Testis (tissue), 5 donors: ENCODE measurements at places on chromosomes 1 and 21. TPM values are rescaled to one million over a fixed set of nuclear protein-coding genes. Genes with fewer than 3 reads are reported as not detected.
A peak's percentile ranks its signal among the peaks of the same experiment; 100 is the strongest.

DNA sequence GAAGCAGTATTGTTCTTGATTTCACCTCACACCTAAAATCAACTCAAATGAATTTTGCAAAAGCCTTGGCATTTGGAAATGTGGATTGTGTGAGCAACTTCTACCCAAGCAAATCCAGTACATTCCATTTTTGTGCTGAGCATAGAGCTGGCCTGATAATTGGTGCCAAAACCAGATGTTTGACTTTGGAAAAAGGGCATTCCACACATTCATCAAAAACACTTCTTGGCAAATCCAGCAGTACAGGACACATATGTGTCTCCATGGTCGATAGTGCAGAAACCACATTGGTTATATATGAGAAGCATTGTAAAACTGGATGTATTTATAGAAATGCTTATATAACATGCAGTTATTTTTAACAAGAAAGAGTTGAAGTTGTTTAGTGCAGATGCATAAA lies 210.4 kb downstream of the KCNK2 start:
- no peak overlapping the region for H3K4me3 ChIP-seq
- no peak overlapping the region for H3K27ac ChIP-seq
- no peak for DNase-seq
- H3K36me3 ChIP-seq = no peaks in the 10 kb centered on the region

MFSD2A gene
- 201 TPM for total RNA-seq

DNA sequence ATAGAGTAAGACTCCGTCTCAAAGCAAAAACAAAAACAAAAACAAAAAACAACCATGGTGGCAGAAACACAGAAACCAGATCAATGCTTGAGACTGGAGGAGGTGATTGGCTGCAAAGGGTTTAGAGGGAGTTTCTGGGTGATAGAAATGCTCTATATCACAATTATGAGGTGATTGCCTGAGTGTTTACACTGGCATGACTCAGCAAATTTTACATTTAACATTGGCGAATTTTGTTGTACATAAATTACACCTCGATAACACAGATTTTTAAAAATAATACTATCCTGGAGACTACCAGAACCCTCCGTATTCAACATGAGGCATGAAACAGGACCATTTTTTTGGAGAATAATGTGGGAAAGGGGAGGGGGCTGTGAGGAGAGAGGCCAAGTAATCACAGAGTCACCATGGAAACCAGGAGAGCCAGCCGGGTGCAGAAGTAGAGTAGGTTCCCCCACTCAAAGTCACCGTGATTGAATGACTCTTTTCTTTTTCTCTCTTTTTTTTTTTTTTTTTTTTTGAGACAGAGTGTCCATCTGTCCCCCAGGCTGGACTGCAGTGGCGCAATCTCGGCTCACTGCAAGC lies 24.3 kb downstream of the HEYL start:
- no peaks in the 10 kb centered on the region for H3K36me3 ChIP-seq
- no peaks in the 10 kb centered on the region for H3K4me1 ChIP-seq
- no peaks in the 10 kb centered on the region for H3K27me3 ChIP-seq
- no peak for DNase-seq

DNA sequence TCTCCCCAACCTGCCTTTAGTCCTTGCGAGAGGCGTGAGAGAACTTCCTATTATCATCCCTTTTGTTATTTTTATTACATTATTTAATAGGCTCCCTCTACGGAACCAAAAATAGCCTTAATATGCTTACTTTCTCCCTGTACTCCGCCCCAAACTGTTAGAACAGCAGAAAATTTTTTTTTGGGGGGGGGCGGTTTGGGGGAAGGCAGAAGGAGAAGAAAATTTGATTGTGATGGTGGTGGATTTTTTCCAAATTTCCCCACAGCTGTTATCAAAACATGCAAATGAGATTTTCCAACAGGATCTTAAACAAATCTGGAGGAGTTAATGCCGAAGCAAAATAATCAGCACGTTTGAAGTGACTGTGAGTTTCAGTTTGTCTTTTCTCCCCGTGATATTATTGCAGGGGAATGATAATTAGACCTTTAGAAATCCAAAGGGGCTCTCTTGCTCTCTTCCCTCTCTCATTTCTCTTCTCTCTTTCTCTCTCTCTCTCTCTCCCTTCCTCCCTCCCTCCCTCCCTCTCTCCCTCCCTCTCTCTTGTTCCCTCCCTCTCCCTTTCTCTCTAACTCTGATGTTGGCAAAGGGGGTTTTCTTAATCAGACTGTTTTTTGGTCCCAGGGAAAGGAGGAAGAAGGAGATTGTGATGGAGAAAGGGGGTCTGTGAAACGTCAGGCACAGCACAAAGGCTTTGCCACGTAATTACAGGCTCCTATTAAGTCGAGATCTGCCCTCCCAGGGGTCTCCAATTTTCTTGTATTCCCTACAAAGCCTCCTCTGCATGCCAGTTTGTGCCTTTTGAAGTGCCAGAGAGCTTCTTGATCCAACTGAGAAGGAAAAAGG lies 1.1 kb upstream of the PRRX1 start:
- no peaks in the 10 kb centered on the region for H3K36me3 ChIP-seq
- H3K4me3 ChIP-seq = peak overlapping the region; percentile 86
- no peaks in the 10 kb centered on the region for H3K27me3 ChIP-seq
- peaks cover 15% of the 10 kb centered on the region for H3K4me1 ChIP-seq
- DNase-seq = no peak

DNA sequence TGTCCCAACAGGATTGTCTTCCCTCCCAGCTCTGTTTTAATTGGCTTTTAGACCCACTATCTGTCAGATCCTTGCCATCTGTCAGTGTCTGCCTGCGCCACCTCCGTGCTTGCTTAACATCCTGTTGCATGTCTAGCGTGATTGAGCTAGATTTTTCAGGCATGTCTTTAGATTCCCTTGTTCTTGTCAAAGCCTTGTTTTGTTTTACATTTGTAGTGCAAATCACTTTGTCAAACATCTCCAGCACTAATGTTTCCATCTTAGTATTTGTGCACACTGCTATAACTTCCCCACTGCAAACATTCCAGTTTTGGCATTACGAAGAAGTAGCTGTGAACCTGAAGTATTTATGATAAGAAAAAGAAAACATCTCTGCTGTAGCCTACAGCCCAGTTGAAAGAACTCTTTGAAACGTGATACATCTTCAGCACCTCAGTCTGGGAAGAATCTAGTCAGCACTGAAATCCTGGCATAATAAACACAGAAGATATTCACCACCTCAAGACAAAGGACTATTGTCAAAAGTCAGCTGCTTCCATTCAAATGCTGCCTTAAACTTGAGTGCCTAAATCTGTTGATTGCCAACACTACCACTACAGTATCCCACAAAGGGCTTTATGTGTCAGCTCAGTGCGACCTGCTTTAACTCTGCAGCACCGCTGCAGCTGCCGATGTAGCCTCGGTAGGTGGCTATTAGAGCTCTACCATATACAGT lies 105.0 kb downstream of the FNBP1L start:
- DNase-seq = peak; percentile 55
- H3K4me1 ChIP-seq = peaks cover 15% of the 10 kb centered on the region
- no peaks in the 10 kb centered on the region for H3K27me3 ChIP-seq
- peak overlapping the region; percentile 58 for H3K27ac ChIP-seq
- no peaks in the 10 kb centered on the region for H3K36me3 ChIP-seq
- no peak overlapping the region for H3K4me3 ChIP-seq

CHIA gene
- not detected for total RNA-seq

ZMYM1 gene
- total RNA-seq = 20.7 TPM

- no peak overlapping the region for H3K27ac ChIP-seq
- DNase-seq = no peak
- H3K4me1 ChIP-seq = peaks cover 9% of the 10 kb centered on the region
- no peaks in the 10 kb centered on the region for H3K27me3 ChIP-seq
- H3K36me3 ChIP-seq = no peaks in the 10 kb centered on the region
- H3K4me3 ChIP-seq = no peak overlapping the region
Observed at GRCh38 chr1:179007233-179007632, 18.5 kb upstream of the FAM20B start.

DNA sequence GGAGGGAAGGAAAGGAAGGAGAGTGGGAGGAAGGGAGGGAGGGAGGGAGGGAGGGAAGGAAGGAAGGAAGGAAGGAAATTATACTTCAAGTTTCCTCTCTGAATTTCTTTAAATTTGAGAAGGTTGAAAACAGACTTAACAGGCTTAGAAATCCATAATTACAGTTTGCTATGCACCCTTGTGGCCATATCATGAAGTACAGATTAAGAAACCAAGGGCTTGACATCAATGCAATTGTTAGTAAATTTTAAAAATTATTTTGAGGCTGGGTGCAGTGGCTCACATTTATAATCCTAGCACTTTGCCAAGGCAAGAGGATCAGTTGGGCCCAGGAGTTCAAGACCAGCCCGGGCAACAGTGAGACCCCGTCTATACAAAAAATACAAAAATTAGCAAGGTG lies 14.4 kb downstream of the ANP32E start:
- H3K4me3 ChIP-seq = no peak overlapping the region
- no peaks in the 10 kb centered on the region for H3K36me3 ChIP-seq
- no peaks in the 10 kb centered on the region for H3K27me3 ChIP-seq
- no peaks in the 10 kb centered on the region for H3K4me1 ChIP-seq
- H3K27ac ChIP-seq = no peak overlapping the region

STPG1 gene
- 25.1 TPM for total RNA-seq

DNA sequence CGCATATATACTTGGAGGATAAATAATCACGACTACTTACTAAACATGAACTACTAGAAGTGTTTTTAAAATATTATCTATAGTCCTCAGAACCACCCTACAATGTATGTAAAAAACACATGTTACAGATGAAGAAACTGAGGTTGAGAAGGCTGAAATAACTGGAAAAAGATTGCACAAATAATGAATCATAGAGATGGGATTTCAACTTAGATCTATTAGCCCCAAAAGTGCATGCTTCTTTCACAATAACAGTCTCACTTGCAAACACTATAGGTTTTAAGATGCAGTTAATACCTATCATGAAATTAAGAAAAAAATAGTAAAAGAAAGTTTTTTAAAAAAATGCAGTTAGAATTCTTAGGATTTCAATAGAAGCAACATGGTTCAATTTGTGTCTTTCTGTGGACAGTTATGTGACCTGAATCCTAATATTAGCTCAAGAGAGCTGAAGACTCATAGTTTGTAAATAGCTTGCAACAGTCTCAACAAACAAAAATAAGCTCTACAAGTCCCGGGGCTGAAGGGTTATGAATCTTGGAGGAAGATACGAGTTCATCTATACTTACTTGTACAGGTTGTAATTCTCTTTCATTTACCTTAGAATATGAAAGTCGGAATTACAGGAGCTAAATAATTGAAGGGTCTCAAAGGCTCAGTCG lies 58.6 kb upstream of the NTPCR start:
- no peak for DNase-seq
- H3K4me1 ChIP-seq = no peaks in the 10 kb centered on the region
- H3K4me3 ChIP-seq = no peak overlapping the region
- no peaks in the 10 kb centered on the region for H3K36me3 ChIP-seq

DNA sequence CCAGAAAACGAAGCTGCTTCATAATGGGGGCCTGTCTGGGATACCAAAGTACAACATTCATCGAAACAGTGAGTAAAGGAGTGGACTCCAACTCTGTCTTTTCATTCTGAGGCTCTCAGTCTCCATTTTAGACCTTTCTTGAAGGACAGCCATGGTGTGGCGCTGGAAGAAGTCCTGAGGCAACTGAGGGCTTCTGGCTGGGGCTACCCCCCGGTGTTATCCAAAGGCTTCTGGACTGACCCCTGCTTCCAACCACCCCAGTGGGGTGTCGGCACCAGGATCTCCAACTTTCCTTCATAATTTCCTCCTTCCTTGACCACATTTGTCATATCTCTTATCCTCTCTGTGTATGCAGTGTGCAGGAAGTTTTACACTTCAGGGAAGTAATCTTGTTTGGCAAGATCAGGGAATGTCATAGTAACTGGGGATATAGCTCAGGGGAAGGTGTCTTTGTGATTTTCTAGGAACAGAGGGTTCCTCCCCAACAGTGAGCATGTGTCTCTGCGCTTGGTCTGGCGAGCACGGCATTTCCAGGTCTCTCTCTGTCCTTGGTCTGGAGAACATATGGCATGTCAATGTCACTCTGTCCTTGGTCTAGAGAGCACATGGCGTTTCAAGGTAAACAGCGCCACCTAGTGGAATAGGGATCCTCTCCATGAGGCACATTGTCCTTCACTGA lies 19.4 kb upstream of the BSDC1 start:
- no peaks in the 10 kb centered on the region for H3K27me3 ChIP-seq
- peak; percentile 87 for DNase-seq
- H3K4me3 ChIP-seq = no peak overlapping the region
- no peaks in the 10 kb centered on the region for H3K4me1 ChIP-seq

GRCh38 chr1:30787856-30788495 lies 30.4 kb upstream of the LAPTM5 start:
- peaks cover 35% of the 10 kb centered on the region for H3K4me1 ChIP-seq
- H3K27ac ChIP-seq = peak overlapping the region; percentile 50
- no peaks in the 10 kb centered on the region for H3K36me3 ChIP-seq
- H3K27me3 ChIP-seq = no peaks in the 10 kb centered on the region
- no peak for DNase-seq

ANKRD34A gene
- 0.43 TPM for total RNA-seq

DNA sequence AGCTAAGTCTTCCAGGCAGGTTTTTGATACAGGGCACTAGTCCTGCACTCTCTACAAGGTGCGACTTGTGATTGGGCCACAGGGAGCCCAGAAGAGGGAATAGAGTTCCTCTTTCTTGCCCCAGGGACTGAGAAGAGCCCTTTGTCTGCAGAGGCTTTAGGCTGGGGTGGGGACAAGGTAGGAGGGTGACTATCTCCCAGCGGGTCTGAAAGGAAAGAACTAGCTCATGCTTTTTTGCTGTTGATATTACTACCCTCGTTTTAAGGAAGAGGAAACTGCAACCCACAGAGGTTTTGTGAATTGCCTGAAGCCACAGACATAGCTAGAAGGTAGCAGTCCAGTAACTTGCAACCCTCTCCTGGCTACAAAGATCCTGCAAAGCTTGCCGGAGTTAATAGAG lies 615.2 kb downstream of the MATN1 start:
- H3K27ac ChIP-seq = no peak overlapping the region
- no peak for DNase-seq
- H3K4me3 ChIP-seq = no peak overlapping the region

GRCh38 chr1:106072909-106073600 lies 983.4 kb upstream of the PRMT6 start:
- no peaks in the 10 kb centered on the region for H3K4me1 ChIP-seq
- no peak overlapping the region for H3K4me3 ChIP-seq
- H3K27ac ChIP-seq = no peak overlapping the region
- no peak for DNase-seq

CROCC gene
- 49.2 TPM for total RNA-seq

GRCh38 chr1:30313584-30313983 lies 409.8 kb downstream of the MATN1 start:
- H3K27ac ChIP-seq = no peak overlapping the region
- H3K27me3 ChIP-seq = no peaks in the 10 kb centered on the region
- no peaks in the 10 kb centered on the region for H3K36me3 ChIP-seq
- DNase-seq = peak; percentile 9

- no peak overlapping the region for H3K4me3 ChIP-seq
- H3K4me1 ChIP-seq = no peaks in the 10 kb centered on the region
- no peak overlapping the region for H3K27ac ChIP-seq
Observed at GRCh38 chr1:116824631-116825206, 70.5 kb downstream of the CD2 start.

DNA sequence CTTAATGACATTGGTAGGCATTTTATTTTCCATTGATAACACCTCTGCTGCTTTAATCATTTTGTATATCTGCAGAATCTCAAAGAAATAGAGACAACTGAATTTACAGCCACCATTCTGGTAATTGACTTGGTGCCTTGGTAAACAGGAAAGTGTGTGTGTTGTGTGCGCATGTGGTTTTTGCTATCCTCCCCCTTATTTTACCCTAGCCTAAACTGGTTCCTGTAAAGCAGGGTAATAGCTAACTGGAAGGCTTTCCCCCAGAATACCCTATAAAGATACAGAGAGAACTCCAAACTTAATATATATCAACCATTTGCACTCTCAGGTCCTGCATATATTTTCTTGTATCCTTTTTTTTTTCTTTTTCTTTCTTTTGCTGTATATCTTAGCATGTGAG lies 149.5 kb upstream of the ADGRL4 start:
- H3K36me3 ChIP-seq = no peaks in the 10 kb centered on the region
- no peaks in the 10 kb centered on the region for H3K4me1 ChIP-seq
- H3K27ac ChIP-seq = no peak overlapping the region
- H3K27me3 ChIP-seq = no peaks in the 10 kb centered on the region
- DNase-seq = no peak

SSR2 gene
- total RNA-seq = 170 TPM
